HTR-8/SVneo (cell line): ENCODE measurements at places on chromosomes 2 and 18.

GRCh38 chr18:79458917-79459803 is 63.4 kb downstream of the NFATC1 start:
- no peak for DNase-seq

- DNase-seq, result no peak
These were observed 83.6 kb downstream of the RHOB start for GRCh38 chr2:20530520-20530919.

GRCh38 chr2:191922736-191923651 is 76.1 kb upstream of the CAVIN2 start:
- no peak for DNase-seq

- no peak for DNase-seq
These were observed 30.4 kb downstream of the SH3BP4 start for GRCh38 chr2:234982096-234982834.

DNA sequence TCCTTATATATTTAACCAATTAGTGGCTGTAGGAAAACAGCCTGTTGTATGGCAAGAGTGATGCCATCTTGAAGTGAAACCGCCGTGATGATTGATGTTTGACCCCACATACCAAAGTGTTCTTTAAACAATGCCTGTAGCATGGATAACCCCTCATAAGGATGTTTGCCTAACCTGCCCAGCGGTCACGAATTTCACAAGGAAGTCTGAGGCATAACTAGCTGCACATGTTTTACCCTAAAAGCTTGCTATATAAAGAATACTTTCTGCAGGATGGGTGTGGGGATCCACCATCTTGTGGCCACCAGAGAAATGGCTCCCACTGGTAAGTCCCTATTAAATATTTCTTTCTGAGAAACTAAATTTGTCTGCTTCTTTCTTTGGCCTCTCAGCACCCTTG is 68.7 kb downstream of the ZDBF2 start:
- no peak for DNase-seq

DNA sequence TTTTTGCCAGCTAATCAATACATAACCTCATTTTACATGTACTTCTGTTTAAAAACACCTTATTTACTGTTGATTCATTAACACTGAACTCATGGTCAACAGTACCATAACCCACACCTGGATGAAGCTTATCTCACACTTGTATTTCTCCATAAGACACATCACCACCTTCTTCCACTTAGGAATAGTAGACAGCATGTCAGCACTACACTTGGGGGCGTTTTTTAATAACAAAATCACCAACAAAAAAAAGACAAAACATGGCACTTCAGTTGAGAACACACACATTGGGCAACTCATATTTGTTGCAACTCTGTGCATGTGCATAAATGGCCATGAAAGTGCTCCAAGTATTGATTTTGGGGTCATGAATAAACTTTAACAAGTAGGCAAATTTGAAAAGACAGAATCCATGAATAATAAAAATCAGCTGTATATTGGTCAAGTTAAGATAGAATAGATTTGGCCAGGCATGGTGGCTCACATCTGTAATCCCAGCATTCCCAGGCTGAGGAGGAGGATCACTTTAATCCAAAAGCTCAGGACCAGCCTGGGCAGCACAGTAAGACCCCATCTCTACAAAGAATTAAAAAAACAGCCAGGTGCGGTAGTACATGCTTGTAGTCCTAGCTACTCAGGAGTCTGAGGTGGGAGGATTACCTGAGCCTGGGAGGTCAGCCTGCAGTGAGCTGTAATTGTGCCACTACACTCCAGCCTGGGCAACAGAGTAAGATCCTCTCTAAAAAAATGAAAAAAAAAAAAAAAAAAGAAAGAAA is 84.4 kb upstream of the SRD5A2 start:
- no peak for DNase-seq

DNA sequence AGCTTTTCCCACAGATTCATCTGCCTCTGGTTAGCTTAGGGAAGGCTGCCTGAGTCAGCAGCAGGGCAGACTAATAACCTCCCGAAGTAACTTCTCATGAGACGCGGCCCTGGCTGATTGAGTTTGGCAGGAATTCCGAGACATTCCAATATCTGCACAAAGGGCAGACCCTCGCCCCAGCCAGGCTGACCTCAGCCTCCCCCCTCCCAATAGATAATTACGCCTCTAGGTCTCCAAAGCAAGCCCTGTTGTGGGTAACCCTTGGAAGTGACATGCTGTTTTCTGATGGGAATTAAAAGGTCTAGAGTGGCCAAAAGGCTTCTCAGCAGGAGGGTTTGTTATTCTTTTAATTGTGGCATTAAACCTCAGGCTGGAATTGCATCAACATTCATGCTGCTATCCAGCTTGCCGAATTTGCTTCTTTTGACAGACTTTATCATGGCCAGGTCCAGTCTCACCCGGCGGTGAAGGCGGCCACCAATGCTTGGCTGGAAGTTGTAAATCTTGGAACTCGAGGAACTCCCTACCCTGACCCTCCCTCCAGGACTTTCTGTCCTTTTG is 98.0 kb upstream of the SLC14A2 start:
- no peak for DNase-seq

DNA sequence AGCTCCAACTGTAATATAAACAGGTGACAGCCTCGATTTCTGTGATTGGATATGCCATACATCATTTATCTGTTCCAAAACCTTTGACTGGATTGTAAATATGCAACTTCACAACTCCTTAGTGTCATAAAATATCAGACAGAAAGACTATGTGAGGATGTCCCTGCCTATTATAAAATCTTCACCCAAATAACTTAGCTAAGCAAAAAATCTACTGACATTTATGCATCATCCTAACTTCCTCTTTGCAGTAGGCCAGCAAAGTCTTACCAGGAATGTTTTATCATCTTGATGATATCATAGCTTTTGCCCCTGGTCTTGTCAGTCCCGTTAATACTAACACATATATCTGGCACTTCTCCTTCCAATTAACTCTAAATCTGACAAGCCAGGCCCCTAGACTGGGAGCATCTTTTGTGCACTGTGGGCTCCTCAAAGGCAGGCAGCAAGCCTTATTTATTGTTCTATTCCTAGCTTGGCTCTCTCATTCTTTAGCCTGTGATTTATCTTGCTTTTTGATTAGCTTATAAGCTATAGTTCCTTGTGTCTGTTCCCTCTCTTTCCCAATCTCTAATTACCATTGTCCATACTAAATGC is 356.5 kb upstream of the HNMT start:
- DNase-seq, result no peak

DNA sequence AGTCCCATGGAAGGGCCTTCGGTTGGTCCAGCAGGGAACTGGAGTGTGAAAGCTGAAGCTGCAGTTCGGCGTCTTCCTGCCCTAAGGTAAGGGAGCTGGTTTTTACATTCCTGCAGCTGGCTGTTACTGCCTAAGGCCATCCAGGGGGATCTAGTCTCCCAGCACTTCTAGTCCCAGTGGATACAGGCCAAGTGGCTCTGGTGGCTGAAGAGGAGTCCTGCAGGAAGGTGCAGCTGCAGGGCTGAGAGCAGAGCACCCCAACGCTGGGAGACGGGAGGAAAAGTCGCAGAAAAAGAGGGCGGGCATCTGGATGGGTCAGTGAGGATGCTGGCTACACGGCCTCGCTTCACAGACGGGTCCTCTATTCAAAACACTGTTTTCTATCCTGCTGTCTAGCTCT is 225.0 kb upstream of the HS6ST1 start:
- DNase-seq, result no peak

GRCh38 chr2:200477667-200478131 is 32.2 kb downstream of the KCTD18 start:
- DNase-seq, result no peak

DNA sequence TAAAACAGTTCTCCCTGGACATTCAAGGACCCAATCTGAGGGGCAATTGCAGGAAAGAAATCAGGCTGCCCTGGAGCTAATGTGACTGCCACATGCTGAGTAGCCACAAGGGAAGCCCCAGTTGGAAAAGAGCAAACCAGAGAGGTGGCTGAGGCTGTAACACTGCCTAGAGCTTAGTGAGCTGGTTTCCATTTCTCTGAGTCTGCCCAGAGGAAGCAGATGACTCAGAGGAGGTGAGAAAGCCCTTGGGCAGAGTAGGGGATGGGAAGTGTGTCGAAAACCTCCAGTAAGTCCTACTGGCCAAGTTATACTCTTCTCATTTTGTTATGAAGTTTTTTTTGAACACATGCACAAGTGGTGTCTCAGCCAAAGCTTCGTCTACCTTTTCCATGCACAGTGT is 753.0 kb downstream of the CNTNAP5 start:
- no peak for DNase-seq

DNA sequence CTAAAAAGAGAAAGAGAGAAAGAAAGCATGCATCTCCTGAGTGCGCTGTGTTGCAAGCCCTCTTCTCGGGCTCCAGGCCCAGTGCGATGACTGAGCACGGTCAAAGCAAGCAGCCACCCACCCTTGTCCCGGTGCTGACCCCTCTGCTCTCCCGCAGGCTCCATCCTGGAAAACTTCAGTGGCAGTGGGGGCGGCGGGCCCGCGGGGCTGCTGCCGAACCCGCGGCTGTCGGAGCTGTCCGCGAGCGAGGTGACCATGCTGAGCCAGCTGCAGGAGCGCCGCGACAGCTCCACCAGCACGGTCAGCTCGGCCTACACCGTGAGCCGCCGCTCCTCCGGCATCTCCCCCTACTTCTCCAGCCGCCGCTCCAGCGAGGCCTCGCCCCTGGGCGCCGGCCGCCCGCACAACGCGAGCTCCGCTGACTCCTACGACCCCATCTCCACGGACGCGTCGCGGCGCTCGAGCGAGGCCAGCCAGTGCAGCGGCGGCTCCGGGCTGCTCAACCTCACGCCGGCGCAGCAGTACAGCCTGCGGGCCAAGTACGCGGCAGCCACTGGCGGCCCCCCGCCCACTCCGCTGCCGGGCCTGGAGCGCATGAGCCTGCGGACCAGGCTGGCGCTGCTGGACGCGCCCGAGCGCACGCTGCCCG is 252.5 kb downstream of the GLI2 start:
- no peak for DNase-seq

DNA sequence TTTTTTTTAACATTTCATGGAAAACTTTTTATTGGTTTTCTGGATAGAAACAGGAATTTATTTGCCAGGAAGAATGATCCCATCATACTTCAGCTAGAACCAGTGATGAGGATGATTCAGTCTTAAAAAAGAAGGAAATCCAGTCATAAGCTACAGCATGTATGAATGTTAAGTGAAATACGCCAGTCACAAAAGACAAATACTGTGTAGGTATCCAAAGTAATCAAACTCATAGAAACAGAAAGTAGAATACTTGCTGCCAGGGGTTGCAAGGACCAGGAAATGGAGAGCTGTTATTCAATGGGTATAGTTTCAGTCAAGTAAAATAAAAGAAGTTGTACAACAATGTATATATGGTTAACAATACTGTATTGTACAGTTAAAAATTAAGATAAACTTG is 21.3 kb downstream of the PSME4 start:
- no peak for DNase-seq

DNA sequence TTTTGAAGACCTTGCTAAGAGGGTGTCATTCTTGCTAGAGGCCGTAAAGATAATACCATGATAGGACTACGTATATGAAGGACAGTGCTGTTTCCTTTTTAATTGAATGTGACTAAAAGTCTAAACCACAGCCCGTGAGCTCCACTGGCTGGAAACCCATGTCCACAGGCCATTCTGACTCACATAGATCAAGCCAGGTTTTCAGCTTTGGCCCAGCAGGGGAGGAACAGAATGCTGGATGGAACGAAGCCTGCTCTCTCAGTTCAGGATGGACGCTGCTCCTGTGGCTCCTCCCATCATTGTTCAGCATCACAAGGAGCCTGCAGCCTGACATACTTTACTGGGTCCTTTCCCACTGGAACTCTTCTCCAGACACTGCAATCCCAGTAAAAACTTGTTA is 47.6 kb downstream of the ALPK2 start:
- no peak for DNase-seq

GRCh38 chr18:46333431-46334135 is 229.4 kb downstream of the HAUS1 start:
- peak; percentile 37 for DNase-seq

DNA sequence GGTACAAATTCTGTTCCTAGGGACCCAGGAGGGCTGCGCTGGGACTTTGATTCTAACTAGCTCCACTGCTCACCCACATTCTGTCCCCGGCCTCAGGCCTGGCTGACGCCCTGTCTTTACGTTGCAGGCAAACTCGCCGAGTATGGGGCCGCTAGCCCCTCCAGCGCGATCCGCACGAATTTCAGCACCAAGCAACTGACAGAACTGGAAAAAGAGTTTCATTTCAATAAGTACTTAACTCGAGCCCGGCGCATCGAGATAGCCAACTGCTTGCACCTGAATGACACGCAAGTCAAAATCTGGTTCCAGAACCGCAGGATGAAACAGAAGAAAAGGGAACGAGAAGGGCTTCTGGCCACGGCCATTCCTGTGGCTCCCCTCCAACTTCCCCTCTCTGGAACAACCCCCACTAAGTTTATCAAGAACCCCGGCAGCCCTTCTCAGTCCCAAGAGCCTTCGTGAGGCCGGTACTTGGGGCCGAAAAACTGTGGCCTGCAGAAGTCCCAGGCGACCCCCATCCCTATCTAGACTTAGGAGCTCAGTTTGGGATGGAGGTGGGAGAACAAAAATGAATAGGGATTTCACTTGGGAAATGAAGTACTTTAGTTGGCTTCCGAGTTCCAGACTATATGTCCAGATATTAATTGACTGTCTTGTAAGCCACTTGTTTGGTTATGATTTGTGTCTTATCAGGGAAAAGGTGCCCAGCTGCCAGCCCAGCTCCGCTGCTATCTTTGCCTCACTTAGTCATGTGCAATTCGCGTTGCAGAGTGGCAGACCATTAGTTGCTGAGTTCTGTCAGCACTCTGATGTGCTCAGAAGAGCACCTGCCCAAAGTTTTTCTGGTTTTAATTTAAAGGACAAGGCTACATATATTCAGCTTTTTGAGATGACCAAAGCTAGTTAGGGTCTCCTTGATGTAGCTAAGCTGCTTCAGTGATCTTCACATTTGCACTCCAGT is 1.5 kb downstream of the HOXD1 start:
- DNase-seq, result no peak

- no peak for DNase-seq
These were observed 97.2 kb downstream of the DCC start for GRCh38 chr18:52437161-52437560.

DNA sequence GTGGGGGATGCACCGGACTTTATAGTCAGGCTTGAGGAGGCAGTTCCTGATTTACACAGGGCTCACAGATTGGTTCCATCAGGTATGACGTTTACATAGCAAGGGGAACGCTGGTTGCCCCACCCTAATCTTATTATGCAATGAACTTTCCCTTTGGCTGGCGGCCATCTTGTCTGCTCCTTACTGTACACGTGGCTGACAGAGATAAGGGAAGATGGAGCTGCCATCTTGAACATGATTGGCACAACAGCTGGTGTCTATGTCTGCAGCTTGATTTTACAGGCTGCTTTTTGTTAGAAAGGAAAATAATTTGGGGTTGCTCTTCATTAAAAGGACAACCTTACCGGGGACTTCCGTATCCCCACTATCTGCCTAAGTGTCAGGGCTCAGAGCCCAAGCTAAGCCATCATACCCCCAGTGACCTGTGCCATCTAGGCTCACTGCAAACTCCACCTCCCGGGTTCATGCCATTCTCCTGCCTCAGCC is 33.5 kb upstream of the ATG16L1 start:
- DNase-seq, result no peak

- no peak for DNase-seq
These were observed 44.8 kb upstream of the TANC1 start for GRCh38 chr2:158923641-158924040.
